Smooth muscle cell of the brain vasculature (primary cell): ENCODE measurements at places on chromosomes 7 and 10.

- no peak for DNase-seq
Observed at GRCh38 chr10:106957823-106958588, 206.5 kb downstream of the SORCS1 start.

DNA sequence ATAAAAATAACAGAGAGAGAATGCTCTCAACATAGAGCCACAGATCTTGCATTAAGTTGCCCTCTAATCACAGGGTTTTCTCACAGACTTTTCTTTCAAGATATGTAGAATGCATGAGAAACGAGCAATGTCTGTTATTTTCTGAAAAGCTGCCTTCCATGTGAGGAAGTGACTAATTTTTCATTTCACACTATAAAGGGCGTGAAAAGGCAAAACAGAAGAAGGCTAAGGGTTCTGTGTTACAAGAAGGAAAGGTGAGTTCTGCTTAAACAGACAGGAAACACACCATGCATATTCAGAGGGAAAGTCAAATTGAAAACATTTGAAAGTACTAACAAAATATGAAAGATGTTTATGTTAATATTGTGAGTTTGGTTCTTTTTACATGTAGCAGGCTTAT, 189.2 kb downstream of the SEMA3D start:
- DNase-seq: no peak

DNA sequence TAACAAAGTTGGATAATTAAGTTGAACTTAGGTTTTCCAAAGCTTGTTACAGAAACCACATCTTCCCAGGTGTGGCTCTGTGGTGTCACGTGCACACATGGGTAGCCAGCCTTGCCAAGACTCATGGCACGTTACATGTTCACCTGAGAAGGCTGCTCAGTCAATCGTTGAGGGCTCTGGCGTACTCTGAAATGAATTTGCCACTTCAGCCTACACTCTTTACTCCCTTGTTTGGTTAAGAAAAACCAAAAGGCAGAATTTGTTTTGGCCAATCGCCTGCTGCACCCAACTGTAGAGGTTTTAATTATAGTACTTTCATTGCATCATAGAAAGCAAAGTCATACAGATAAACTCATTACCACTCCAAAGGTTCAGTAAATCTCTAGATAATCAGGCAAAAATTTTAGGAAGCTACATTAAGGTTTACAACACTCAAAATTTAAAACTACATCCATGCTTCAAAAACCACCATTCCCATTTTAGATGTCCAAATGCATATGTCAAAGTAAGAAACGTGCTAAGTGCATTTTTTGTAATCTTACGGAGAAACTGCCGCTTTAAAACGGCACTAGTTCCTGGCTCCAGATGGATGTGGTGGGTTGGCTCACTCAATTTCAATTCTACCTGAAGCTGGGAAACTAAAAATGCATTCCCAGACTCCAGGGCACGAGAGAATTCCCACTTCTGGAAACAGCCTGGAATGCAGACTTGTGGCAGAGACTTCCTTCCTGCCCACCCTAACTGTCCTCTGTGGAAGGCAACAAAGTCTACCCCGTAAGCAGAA, 88.4 kb downstream of the DIP2C start:
- no peak for DNase-seq

- no peak for DNase-seq
Observed at GRCh38 chr10:2949948-2950354, 117.4 kb upstream of the PFKP start.

- no peak for DNase-seq
Observed at GRCh38 chr10:48288661-48289060, 14.2 kb upstream of the FRMPD2 start.
